ENCODE measurements at places on chromosomes 3 and 15.
A peak's percentile ranks its signal among the peaks of the same experiment; 100 is the strongest.

DNA sequence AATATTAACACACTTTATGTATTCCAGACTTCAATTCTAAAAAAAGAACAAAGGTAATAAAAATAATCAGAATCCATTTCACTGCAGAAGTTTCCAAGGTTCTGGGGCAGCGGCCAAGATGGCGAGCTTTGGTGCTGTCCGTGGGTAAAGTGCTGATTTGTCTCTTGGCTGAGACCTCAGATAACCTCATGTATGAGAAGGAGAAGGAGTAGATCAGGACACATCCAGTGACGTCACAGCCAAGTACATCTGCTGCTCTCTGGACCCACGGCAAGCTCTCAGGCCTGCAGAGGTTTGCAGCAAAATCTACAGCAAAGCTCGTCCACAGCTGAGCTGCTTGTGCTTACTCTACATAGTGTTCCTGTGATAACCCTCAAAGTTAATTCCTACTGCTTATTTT, 165.7 kb downstream of the MAGI1 start:
- no peak for DNase-seq

GRCh38 chr15:80550908-80551260, 144.2 kb upstream of the ABHD17C start:
- DNase-seq = peak; percentile 80

- peak; percentile 45 for DNase-seq
Observed at GRCh38 chr3:49422379-49423248, at the start of gene AMT. AMT (minus strand) TSS chr3:49422473; CDS start chr3:49422450, 23 bp downstream.

DNA sequence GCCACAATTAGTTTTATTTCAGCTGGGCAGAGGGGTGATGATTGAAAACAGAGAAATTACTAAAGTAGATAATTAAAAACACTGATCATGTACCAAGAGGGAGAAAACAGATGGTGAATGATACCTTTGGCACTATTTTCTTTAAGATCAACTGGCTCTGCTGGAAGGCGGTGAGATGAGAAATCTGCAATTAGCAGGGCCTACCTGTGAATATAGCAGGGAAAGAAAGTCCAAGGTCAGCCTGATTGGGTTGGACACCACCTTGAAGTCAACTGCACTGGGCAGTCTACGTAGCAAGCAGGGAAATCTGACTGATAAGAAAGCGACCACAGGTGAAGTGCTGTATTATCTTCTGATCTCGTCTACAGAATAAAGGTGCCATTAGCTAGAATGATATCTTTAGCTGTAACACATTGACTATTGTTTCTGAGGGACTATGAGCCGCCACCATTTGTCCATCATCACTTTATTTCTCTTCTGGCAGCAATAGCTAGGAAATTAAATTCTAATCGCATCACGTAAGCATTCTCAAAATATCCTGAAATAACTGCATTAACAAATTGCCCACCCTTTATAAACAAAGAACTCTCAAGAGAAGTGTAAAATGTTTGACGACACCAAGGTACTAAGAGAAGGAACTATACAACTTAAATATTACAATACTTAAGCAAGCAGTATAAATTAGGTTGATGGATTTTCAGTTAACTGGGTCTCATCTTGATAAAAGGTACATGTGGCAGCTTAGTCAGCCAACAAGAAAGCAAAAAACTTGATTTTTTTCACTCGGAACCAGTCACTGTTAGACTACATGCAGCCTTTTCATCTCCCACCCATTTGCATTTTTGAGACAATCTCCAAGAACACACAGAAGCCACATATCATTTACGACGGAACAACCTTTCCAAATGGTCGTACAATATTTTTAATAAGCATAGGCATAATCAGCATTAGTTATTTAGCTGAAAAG, 1.3 kb downstream of the NEDD4 start:
- peak; percentile 26 for DNase-seq

GRCh38 chr3:50210510-50211367, 5.7 kb downstream of the SLC38A3 start:
- no peak for DNase-seq

Data from iris pigment epithelial cell (primary cell).